GM13976 (cell line): ENCODE measurements at places on chromosomes 12 and 14.

GRCh38 chr14:56817396-56817921 is 7.2 kb upstream of the OTX2 start:
- no peak for DNase-seq

- no peak for DNase-seq
Observed at GRCh38 chr14:50967790-50968189, 23.5 kb upstream of the PYGL start.

DNA sequence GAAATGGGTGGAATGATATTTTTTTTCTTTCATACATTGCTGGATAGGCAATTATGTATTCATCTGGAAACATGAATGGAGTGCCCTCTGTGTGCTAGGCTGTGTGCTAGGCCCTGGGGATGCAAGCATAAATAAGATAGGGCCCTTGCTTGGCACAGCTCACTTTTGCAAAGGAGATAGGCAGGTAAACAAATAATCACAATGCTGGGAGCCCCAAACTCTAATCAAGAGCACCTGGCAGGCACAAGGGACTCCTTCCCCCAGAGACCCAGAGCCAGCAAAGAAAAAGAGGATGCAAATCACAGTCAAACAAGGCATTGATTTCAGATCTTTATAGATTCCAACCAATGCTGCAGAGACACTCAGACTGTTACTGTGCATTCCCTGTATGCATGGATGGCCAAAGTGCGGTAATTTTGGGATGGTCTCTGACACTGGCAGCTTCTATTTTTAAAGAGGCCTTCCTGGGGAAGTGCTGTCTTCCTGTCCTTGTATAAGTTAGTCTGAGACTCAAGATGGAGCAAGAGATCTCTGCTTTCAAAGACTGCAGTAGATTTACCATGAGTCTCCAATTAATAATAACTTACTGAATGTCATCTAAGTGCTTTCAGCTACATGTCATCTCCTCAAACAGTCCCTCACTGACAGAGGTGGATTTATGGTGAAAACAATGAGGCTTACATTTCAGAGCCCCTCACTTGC is 45.1 kb upstream of the CPM start:
- DNase-seq = no peak

- DNase-seq = no peak
Observed at GRCh38 chr14:103016594-103016993, 40.8 kb downstream of the CDC42BPB start.
